Stimulated activated CD8-positive, alpha-beta memory T cell treated with anti-CD3 and anti-CD28 coated beads, Interleukin-7, amount 100 ng/mL, for 1 hour (primary cell): ENCODE measurements at places on chromosomes 2 and 18.

GRCh38 chr2:54085069-54085468, 30.3 kb upstream of the ACYP2 start:
- DNase-seq: no peak

DNA sequence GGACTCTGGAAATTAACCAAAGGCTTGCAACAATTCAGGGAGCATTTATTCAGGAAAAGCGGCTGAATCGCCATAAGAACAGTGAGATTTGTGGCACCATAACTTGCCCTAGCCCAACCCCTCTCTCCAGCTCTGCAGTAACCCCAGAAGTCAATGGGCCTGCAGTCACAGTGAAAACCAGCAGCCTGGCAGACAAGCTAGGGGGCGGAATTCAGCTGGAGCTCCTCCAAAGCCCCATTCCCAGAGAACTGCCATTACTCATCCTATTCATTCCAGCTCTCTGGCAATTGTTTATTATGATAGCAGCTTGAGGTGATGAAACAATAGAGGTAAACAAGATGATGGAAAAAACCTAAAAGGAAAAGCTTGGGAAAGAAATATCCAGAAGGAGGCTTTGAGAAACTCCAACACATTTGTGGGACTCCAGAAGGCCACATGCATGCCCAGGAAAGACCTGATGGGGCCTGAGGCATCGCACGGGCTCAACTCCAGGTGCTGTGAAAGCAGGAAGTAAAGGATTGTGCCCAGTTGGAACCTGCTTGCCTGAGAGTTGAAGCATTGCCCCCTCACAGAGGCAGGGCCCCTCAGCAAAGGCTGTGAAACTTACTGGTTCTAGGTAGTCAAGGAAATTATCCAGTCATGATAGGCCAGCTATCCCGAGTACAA, 126.7 kb downstream of the TWIST2 start:
- no peak for DNase-seq

DNA sequence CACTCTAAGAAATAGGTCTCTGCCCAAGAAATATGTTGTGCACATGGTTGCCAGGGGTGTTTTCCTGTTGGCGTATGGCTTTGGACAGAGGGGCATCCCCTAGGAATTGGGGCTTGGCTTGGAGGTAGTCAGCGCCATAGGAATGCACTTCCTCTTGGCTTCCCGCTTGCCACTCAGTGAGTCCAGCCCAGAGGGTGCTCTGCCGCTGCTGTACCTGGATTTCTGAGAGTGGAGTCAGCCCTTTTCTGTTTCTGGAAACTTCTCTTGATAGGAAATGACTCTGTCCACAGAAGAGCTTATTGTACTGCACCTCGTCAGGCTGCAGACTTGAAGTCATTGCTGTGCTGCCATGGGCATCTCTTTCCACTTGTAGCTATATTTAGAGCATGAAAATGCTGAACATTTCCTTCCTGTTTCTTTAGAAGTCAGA, 116.7 kb upstream of the MGAT5 start:
- no peak for DNase-seq

GRCh38 chr2:191631754-191632153, 46.2 kb upstream of the NABP1 start:
- no peak for DNase-seq
